ENCODE measurements at places on chromosomes 5 and 9.

- DNase-seq: no peak
Measured at GRCh38 chr5:1967736-1968135, 85.0 kb upstream of the IRX4 start.

DNA sequence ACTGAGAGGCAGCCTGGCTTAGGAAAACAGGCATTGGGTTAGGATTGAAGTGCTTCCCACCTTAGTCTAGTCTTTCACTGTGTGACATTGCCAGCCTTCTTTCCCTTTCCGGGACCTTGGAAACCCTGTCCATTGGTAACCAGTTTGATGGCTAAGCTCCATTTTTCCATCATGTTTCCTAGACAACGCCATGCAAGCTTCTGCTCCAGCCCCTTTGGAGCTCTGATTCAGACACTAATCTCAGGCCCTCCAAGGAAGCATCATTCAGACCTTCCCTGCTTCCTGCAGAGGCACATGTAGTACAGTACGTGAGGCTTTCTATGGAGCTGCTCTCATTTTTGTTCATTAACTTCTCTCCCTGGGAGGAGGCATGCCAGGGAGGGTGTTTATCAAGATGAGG lies 68.5 kb downstream of the GRIA1 start:
- DNase-seq: no peak

GRCh38 chr9:113922160-113922559 lies 46.1 kb downstream of the ZNF618 start:
- DNase-seq: no peak

- no peak for DNase-seq
Measured at GRCh38 chr5:132979367-132979940, 16.0 kb upstream of the AFF4 start.

DNA sequence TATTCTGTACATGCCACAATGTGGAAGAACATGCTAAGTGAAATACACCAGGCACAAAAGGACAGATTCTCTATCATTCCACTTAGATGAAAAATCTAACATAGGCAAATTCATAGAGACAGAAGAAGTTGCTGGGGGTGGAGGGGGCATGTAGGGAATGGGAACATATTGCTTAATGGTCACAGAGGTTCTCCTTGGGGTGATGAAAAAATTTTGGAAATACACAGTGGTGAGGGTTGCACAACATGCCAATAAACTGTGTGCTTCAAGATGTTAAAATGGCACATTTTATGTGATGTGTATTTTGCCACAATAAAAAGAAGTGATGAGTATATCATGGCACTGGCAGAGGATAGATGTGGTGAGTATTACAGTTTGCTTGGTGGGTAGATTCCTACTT lies 111.9 kb downstream of the SUSD1 start:
- DNase-seq: no peak

GRCh38 chr5:170782438-170782837 lies 1.1 kb upstream of the GABRP start:
- no peak for DNase-seq

DNA sequence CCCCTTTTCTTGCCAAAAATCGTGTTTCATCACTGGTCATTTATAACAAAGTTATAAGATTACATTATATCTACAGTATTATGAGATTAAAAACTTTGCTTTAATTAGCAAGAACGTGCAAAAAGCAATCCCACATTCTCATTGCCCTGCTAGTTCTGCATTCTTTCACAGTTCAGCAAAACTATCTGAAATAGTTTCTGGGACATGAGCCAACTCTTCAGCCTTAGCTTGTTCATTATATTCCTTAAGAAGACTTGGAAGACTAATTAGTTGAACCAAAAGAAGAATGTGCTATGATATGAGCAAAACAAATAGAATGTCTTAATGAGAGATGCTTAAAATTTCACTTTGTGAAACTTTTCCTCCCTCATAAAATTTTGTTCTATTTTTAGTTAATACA lies 76.7 kb downstream of the ITGA1 start:
- no peak for DNase-seq

Measured in MG63 (cell line).